ENCODE measurements at places on chromosomes 3 and 15.

- DNase-seq: no peak
Measured at GRCh38 chr15:66858423-66859207, 156.6 kb downstream of the SMAD6 start.

GRCh38 chr3:4551051-4551711 lies 58.0 kb downstream of the ITPR1 start:
- DNase-seq: no peak

GRCh38 chr3:126159476-126159875 lies 20.9 kb downstream of the ALDH1L1 start:
- DNase-seq: no peak

DNA sequence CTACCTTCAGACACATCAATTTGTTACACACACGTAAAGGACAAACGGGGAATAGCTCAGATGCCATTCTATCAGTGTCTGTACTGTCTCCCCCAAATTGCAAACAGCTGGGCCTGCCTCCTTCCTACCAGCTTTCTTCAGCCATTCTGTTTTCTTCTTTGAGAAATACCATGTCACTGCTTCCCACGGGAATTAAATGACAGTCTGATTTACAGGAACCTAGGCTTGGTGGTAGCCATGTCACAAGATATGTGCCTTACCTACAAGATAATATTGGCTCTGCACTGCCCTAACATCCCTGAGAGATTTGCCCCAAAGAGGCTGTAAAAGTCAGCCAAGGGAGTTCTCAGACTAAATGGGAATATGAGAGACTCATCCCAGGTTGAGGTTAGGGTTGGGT lies 308.3 kb downstream of the LRTM1 start:
- no peak for DNase-seq

GRCh38 chr3:155519078-155519477 lies 225.6 kb upstream of the STRIT1 start:
- no peak for DNase-seq

GRCh38 chr3:41525303-41526064 lies 326.2 kb downstream of the CTNNB1 start:
- no peak for DNase-seq

GRCh38 chr15:65305150-65305758 lies 777 bp downstream of the RNU5B-1 start:
- no peak for DNase-seq

DNA sequence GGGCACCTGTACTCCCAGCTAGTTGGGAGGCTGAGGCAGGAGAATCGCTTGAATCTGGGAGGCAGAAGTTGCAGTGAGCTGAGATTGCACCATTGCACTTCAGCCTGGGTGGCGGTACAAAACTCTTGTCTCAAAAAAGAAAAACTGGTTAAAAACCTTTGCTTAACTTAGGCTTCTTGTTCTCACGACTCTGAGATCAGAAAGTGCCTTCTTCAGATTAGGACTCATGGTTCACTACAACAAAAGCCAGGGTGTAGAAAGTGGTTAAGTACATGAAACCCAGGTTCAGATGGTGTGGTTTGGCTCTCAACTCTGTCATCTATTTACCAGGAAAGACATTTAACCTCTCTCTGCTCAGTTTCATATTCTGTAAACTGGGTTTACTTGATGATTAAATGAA lies 168.4 kb downstream of the TUSC7 start:
- no peak for DNase-seq

DNA sequence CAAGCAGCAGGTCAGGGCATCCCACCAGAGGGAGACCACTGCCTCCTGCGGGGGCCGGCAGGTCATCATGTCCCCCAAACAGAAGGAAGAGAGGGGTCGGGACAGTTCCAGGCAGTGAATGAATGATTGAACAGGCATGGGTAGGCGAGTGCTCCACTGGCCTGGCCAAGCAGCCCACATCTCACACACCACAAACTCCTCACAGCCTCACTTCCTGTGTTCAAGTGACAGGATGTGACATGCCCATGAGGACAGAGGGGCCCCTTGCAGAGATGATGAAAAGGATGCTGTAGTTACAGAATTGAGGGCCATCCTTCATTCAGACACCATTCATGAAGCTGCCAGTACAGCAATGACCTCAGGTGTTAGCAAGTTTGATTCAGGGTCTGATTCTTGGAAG lies 3.7 kb downstream of the IQSEC1 start:
- no peak for DNase-seq

GRCh38 chr3:15271785-15272381 lies 60.5 kb downstream of the SH3BP5 start:
- DNase-seq: peak; percentile 55

DNA sequence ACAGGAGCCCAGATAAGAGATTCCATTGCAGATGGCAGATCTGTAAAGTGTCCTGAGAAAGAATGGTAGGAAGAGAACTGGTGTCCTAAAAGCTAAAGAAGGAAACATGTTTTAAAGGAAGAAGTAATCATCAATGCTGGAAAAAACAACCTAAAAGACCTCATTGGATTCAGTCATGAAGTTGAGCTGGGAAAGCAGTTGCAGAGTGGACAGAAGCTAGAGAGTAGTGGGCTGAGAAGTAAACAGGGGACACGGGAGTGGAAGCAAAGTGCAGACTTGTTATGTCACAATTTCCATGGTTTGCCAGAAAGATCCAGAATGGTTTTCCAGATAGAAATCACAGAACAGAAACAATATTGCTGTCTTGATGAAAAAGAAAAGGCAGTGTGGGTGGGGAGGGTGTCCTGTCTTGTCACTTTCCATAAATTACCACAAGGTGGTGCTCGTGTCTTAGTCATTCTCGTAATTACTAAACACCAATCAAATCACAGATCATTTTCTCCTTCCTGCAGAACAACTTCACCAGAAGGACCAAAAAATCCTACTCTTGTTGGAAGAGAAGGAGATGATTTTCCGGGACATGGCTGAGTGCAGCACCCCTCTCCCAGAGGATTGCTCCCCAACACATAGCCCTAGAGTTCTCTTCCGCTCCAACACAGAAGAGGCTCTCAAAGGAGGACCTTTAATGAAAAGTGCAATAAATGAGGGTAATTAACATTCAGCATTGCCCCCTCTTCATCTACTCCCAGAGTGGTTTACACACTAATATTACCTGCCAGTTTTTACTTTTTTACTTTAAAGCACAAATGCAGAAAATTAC lies 64.5 kb downstream of the KLHL25 start:
- peak; percentile 15 for DNase-seq

Measured in stimulated activated CD4-positive, alpha-beta T cell treated with anti-CD3 and anti-CD28 coated beads, Interleukin-1b, Interleukin-23, amount 100 ng/mL, for 1 hour (primary cell).